ENCODE measurements at places on chromosomes 1 and 21.

- no peak for DNase-seq
Observed at GRCh38 chr1:217943361-217943760, 312.2 kb downstream of the SPATA17 start.

DNA sequence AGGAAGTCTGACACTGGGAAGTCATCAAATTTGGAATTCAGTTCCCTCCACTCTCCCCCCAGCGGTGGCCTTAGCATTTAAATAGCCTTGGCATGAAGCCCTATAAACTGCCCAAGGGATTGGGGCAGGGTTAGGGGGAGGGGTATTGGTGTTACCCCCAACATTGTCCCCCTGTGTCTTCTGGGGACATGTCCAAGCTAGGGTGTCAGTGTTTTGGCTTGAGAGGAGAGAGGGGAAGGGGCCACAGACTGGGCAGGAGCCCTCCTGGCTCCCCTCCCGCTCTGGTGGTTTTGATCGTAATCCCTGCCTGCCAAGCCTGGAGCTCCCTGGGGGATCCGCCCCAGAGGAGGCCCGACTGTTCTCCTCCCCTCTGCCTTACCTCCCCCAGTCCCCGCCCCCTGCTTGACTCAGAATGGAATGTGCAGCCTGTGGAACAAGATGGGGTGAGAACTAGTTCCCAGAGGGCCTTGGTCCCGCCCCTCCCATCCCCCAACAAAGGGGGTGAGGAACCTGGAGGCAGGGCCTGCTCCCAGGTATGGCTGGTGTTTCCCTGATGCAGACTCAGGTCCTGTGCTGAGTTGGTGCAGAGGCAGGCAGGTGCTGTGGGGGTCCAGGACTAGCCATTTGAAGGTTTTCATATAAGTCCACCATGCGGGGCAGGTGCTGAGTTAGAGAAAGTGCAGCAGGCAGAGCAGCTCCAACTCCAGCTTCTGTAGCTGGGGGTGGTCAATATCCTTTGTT is 7.4 kb downstream of the SOX13 start:
- DNase-seq = peak; percentile 71

GRCh38 chr21:46006547-46007491 is 25.2 kb downstream of the COL6A1 start:
- DNase-seq = no peak

- DNase-seq = no peak
Observed at GRCh38 chr1:19254416-19254815, 2.8 kb downstream of the MRTO4 start.

GRCh38 chr1:189868021-189868420 is 609.6 kb downstream of the BRINP3 start:
- DNase-seq = no peak

GRCh38 chr1:89938171-89939055 is 56.5 kb upstream of the ZNF326 start:
- DNase-seq = no peak

- DNase-seq = no peak
Observed at GRCh38 chr1:8394456-8395321, 76.8 kb downstream of the SLC45A1 start.

DNA sequence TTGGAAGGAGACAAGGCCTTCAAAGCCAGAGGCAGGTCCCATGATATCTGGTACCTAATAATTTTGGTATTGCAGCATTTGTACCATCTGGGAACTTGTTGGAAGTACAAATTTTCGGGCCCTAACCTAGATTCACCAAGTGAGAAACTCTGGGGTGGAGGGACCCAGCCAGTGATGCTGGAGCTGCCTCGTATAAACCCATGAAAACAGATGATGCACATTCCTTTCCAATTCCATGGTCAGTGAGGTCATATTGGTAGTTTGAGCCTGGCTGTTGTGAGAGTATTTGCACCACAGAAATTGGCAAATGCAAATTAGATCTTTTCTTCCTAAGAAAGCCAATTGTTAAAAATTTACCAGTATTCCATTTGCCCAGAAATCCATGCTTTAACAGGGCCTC is 269.6 kb upstream of the PLXNA2 start:
- no peak for DNase-seq

DNA sequence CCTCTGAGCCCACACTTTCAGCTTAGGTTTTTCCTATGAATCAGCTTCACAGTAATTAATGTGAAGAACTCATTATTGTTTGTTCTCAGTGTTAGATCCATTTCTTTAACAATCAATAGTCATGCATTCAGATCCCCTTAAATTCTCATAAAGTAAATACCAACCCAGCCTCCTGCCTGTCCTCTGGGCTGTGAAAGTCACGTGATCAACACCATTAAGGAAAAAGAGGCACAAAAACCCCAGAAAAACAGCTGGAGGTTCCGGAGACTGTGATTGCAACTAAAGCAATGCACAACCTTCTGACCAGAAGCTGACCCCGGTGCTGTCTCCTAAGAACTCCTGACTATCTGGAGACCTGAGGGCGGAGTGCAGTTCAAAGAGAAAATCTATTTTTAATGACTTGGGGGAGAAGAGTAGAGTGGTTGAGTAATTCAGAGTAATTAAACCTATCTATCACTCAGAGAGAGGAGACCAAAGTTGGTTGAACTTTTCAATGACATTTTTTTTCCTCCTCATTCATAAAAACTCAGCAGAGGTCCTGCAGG is 132.5 kb downstream of the PLXNA2 start:
- no peak for DNase-seq

DNA sequence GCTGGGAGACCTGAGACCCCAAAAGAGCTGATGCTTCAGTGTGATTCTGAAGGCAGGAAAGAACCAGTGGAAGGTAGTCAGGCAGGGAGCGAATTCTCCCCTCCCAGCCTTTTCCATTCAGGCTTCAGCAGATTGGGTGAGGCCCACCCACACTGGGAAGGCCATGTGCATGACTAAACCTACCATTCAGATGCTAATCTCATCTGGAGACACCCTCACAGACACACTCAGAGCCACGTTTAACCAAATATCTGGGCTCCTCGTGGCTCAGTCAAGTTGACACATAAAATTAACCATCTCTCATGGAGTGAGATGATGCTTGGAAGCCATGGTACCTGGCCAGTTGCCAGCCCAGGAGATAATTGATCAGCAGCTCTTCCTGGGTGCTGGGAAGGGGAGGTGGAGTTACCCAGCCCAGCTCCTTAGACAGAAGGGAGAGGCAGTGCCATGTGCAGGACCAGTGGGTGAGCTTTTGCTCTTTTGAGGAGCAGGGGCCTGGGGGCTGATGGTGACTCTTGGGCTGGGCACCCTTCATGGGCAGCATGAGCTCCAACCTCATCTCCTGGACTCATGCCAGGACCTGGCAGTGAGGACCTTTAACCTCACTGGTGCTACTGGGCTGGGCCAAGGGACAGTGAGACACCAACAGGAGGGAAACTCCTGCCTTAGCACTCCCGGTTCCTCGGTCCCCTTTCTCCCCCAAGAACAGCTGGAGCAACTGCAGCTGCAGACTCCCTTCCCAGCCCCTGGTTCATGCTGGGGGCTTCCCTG is 89.0 kb upstream of the ACTL8 start:
- no peak for DNase-seq

DNA sequence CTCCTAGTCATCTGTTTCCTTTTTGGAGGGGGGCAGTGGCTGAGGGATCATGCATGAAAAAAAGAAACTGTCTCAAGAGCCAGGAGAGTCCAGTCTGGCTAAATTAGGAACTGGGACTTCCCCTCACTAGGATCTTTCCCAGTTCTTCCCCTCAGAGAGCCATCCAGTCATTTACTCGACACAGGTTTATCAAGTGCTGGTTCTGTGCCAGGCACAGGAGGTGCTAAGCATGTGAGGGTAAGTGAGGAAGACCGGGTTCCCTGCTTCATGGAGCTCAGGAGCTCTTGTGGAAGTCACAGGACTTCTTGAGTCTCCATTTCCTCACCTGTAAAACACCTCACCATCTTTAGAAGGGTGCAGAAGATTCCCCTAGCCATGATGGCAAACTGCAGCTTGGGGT is 8.6 kb upstream of the NUAK2 start:
- DNase-seq = no peak

GRCh38 chr1:22447621-22448111 is 4.0 kb upstream of the ZBTB40 start:
- DNase-seq = no peak

GRCh38 chr1:68889471-68889870 is 392.6 kb upstream of the DEPDC1 start:
- no peak for DNase-seq

DNA sequence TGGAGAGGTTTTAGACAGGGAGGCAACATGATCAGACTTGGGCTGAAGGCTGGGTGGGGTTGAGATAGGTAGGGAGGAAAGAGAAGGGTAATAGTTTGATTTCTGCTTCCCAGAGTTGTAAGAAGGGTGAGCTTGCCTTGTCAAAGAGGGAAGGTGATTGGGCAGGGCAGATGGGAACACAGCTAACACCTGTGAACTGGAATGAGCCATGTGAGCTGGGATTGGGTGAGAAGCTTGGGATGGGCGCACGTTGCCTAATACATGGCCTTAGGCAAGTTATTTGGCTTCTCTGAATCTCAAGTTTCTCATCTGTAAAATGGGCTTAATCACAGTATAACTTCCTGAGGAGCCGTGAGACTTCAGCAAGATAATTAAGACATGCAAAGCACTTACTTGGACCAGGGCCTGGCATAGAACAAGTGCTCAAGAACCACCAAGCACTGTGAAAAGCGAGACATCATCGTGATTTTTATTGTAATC is 33.8 kb upstream of the ID3 start:
- DNase-seq = no peak

DNA sequence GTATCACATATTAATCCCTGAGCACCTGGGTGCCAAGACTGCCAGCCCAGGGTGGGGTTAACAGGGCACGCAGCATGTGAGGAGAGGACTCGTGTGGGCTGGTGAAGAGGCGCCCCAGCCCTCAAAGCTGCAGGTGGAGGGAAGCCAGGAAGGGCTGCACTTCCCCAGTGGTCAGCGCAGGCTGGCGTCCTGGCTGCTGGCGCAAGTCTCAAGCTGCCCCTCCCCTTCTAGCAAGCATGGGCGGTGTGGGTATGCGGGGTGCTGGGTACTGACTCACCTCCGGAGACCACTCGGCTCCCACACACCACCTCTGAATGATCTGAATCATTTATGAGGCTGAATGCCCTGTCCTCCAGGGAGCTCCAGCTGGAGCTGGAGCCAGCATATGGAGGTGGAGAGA is 44.0 kb downstream of the EIF2D start:
- DNase-seq = peak; percentile 86

GRCh38 chr1:213905344-213905743 is 82.4 kb upstream of the PROX1 start:
- DNase-seq = no peak

GRCh38 chr21:35145626-35146233 is 96.6 kb upstream of the RUNX1 start:
- DNase-seq = no peak

- no peak for DNase-seq
Observed at GRCh38 chr1:109891930-109892329, 18.7 kb upstream of the CSF1 start.

DNA sequence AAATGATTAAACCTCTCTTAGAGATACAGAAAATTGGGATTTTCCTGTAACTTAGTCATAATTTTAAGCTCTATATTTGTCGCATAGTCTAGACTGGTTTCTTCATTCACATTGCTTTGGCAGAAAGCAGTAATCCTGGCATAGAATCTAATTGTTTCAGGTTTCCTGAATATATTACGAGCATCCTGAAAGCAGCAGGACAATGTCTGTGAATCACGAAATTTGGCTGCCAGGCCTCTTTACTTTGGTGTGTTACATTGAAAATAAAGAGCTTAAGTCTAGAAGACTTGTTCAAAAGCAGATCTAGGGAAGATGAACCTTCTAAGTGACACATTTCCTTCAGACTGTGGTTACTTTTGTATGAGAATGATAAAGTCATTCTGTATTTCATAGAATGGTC is 72.2 kb downstream of the TDRD5 start:
- no peak for DNase-seq

- DNase-seq = no peak
Observed at GRCh38 chr1:223759273-223759672, 46.9 kb downstream of the CAPN2 start.

DNA sequence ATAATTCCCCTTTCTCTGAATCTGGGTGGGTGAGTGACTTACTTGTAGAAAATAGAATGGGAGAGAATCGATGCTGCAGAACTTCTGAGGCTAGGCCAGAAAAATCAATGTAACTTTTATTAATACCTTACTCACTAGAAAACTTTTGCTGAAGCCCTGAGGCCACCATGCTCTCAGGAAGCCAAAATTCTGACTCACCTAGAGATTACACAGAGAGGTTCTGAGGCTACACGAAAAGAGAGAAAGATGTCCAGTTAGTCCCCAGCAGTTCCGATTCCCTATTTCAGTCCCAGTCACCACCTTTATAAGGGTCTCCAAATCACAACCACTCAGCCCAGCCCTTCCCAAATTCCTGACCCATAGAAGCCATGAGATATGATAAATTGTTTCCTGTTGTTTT is 135.2 kb downstream of the NTPCR start:
- no peak for DNase-seq

- DNase-seq = no peak
Observed at GRCh38 chr21:35150562-35151226, 101.6 kb upstream of the RUNX1 start.

DNA sequence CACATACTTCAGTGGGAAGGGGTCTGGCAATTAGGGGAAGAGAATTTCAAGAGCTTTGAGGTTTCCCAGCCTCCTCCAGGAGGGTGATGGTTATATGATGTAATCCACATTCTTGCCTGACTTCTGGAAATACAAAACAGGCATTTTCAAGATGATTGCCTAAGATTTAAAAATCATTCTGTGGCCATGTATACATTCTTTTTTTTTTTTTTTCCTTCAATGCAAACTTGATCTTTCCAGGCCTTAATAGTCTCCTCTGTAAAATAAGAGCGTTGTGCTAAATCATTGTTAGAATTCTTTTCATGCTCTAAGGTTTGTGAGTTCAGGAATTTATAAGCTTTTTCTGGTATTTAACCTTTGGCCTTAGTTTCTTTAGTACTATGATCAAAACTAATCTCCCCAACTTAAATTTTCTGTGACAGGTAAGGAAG is 192.3 kb upstream of the HMCN1 start:
- DNase-seq = no peak

All from NB4 (cell line).